ENCODE measurements at places on chromosomes 13 and 19. TPM values are rescaled to one million over a fixed set of nuclear protein-coding genes. Genes with fewer than 3 reads are reported as not detected.

The DCT gene
- total RNA-seq, result 0.09 TPM

The SLITRK6 gene
- total RNA-seq, result not detected

The ZNF177 gene
- 2.1 TPM for total RNA-seq

The LATS2 gene
- 25.3 TPM for total RNA-seq

The SERPINE3 gene
- total RNA-seq, result 0.05 TPM

The KLK11 gene
- not detected for total RNA-seq

The OBI1 gene
- total RNA-seq, result 11.6 TPM

The INAFM1 gene
- total RNA-seq, result 2.7 TPM

The SLC1A5 gene
- 200 TPM for total RNA-seq

The IL4I1 gene
- 2.1 TPM for total RNA-seq

The ZNF497 gene
- total RNA-seq, result 0.89 TPM

The LILRB3 gene
- not detected for total RNA-seq

The DACT3 gene
- 2.2 TPM for total RNA-seq

The LMTK3 gene
- total RNA-seq, result 2.1 TPM

The IGFL3 gene
- total RNA-seq, result 2.4 TPM

The ZIK1 gene
- total RNA-seq, result 6.2 TPM

The ONECUT3 gene
- total RNA-seq, result not detected

The PRR19 gene
- 0.37 TPM for total RNA-seq

The OR10H1 gene
- not detected for total RNA-seq

The FLT3 gene
- not detected for total RNA-seq

The MYH14 gene
- not detected for total RNA-seq

The RNF225 gene
- total RNA-seq, result not detected

The CBARP gene
- 9.7 TPM for total RNA-seq

The PSG11 gene
- not detected for total RNA-seq

The CBY2 gene
- total RNA-seq, result not detected

The PALM gene
- total RNA-seq, result 0.28 TPM

The PABPC3 gene
- total RNA-seq, result 0.32 TPM

The ZNF546 gene
- total RNA-seq, result 5.6 TPM

The NLRP12 gene
- total RNA-seq, result under 0.01 TPM

The CEACAM3 gene
- not detected for total RNA-seq

The COL4A1 gene
- total RNA-seq, result 1,935 TPM

The STOML3 gene
- not detected for total RNA-seq

The OR7G1 gene
- total RNA-seq, result not detected

The CEACAM8 gene
- not detected for total RNA-seq

The PRKCG gene
- not detected for total RNA-seq

The LCP1 gene
- total RNA-seq, result 8.9 TPM

The URAD gene
- not detected for total RNA-seq

All from smooth muscle cell of the umbilical artery (primary cell).